Stimulated activated CD4-positive, alpha-beta T cell treated with anti-CD3 and anti-CD28 coated beads, Interleukin-2, amount 100 ng/mL, for 48 hours (primary cell): ENCODE measurements at places on chromosomes 3 and 15.
A peak's percentile ranks its signal among the peaks of the same experiment; 100 is the strongest.

GRCh38 chr3:40201770-40202169 is 107.7 kb upstream of the EIF1B start:
- no peak for DNase-seq

GRCh38 chr3:59607656-59608055 is 557.8 kb upstream of the CFAP20DC start:
- no peak for DNase-seq

DNA sequence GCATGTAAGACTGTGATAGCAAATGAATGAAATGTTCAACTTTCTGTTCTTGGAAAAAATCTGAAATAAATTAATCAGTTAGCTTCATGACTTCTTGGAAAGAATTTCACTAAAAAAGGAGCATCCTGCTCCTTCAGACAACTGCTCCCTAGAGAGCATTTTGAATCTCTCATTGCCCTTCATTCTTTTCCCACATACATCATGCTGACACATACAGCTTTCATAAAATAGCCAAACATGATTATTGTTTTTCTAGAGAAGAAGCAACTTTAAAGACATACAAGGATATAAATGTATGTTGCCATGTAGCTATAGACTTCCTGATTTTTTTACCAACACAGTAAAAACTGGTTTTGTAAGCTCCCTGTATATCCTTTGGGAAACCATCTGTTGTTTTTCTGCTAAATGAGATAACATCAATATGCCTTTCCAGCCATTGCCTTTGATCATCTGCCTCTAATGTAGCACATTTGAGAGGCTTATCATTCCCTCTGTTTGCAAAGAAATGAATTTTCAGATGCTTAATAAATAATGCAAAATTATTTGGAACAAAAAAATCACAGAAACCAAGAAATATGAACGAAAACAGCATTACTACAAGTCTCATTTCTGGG is 248.2 kb upstream of the GPR149 start:
- no peak for DNase-seq

DNA sequence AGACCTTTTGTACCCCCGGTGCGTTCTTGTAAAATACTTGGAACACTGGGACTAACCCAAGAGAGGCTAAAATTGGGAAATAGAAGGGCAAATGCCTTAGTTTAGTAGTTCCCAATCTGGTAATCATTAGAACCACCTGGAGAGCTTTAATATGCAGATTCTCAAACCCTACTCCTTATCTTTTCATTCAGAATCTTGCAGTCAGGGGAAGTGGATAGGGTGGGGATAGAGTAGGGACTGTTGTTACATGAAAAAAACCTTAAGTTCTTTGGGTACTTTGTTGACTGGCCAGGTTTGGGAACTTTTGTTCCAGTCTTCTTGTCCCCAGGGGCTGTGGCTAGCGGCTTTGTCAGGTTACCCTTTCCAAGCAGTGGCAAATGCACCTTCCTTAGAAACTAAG is 15.9 kb downstream of the MAPKBP1 start:
- no peak for DNase-seq

DNA sequence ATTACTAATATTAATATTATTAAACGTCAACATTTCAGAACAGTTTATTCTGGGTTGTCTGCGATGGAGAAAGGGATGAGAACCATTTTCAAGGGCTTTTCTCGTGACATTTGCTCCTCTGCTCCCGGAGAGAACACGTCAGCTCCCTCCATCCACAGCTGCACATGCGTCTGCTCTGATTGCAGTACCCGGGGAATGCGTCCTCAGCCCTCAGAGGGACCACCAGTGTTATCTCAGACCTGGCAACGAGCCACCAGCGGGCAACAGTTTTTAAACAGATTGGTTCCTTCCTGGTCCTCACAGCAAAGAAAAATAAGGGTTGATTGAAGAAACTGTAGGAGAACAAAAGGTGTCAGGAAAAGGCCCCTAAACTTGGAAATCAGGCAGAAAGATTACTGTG is 202.2 kb upstream of the ADAMTS9 start:
- DNase-seq = no peak

- DNase-seq = peak; percentile 13
Observed at GRCh38 chr3:72375237-72376076, 472.8 kb downstream of the SHQ1 start.

DNA sequence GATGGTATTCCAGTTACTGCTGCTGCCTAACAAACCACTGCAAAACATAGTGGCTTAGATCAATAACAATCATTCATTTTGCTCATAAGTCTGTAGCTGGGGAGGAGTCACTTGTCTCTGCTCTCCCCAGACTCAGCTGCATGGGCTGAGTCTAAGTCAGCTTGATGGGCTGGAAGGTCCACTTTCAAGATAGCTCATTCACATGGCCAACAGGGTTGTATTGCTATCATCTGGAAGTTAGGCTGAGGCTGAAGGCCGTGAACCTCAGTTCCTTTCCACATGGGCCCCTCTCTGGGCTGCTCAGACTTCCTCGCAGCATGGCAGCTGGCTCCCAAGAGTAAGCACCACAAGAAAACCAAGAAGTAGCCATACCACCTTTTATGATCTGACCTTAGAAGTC is 28.7 kb upstream of the BFSP2 start:
- DNase-seq = no peak

GRCh38 chr15:95989392-95989791 is 341.1 kb upstream of the NR2F2 start:
- no peak for DNase-seq

GRCh38 chr3:136974670-136975069 is 16.9 kb downstream of the IL20RB start:
- no peak for DNase-seq

GRCh38 chr15:57751177-57751800 is 44.8 kb downstream of the POLR2M start:
- DNase-seq = no peak

GRCh38 chr3:59243476-59243875 is 193.7 kb upstream of the CFAP20DC start:
- DNase-seq = no peak

GRCh38 chr3:126540342-126540849 is 16.4 kb downstream of the CHST13 start:
- DNase-seq = no peak

GRCh38 chr15:31237043-31237324 is 89.7 kb upstream of the KLF13 start:
- no peak for DNase-seq

DNA sequence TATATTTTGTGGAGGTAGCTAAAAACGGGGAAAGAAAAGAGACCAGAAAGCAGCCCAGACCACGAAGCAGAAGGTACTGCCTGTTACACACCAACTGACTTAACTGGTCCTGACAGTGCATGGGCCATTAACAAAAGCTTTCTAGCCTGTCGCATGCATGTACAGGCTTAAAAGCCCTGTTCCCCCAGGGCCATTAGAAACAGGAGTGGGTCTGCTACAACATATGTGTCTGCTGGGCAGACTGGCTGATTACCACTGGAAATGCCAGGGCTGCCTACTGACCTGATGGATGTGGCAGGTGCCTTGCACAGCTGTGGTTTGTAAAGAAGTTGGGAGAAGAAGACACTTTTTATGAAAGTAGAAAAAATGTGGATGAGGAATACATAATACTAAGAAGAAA is 137.4 kb downstream of the GAP43 start:
- DNase-seq = no peak
